ENCODE measurements at places on chromosomes 1 and 21.

DNA sequence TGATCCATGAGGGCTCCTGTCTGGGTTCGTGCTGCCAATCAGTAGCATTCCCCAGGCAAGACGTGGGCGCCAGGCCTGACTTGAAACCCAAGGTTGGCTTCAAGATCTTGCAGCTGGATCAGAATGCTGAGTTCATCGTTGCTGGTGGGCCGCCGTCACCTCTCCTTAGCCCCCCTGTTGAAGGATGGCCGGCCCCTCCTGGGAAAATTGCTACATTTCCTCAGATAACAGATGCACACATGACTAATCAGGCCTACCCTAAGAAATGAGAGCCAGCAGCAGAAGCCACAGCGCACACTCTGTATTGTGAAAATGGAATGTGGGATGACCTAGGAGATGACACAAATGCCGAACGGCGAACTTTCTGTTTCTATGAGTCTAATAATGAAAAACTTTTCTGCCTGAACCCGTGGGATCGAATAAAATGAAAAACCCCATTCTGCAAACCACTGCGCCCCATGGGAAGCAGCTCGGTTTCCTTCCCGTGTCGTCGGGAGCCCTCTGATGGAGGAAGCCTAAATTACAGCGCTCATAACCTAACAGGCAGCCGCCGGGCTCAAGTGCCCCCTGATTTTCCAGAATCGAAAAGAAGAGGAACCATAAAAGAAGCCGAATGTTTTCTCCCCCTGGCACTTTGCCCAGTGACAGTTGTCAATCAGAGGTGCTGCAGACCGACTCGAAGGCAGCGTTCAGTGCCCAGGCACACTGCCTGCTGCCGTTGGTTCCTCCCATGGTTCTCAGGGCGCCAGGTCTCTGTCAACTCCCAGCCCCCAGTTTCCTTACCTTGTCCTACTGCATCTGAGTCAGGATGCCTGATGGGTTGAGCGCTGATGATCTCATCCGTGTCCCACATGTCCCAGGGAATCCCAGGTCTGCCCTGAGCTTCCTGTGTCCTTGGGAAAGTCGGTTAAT, 38.2 kb upstream of the H6PD start:
- DNase-seq, result peak; percentile 77

- DNase-seq, result peak; percentile 17
Observed at GRCh38 chr21:45074048-45074817, at the start of gene ADARB1. Gene ADARB1 (plus strand): TSS chr21:45074580. CDS start chr21:45171657, 97,077 bp downstream.

DNA sequence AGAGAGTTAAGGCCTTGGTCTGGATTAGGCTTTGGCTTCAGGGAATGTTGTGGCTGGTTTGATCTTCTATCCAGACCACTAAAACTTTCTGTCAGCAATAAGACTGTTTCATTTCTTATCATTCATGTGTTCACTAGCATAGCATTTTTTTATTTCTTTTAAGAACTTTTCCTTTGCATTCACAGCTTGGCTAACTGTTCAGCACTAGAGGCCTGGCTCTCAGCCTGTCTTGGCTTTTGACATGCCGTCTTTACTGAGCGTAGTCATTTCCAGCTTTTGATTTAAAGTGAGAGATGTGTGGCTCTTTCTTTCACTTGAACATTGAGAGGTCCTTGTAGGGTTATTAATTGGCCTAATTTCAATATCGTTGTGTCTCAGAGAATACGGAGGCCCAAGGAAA, 62.5 kb downstream of the RNF220 start:
- DNase-seq, result no peak

GRCh38 chr21:8993943-8994639, 1527.3 kb upstream of the TPTE start:
- no peak for DNase-seq

DNA sequence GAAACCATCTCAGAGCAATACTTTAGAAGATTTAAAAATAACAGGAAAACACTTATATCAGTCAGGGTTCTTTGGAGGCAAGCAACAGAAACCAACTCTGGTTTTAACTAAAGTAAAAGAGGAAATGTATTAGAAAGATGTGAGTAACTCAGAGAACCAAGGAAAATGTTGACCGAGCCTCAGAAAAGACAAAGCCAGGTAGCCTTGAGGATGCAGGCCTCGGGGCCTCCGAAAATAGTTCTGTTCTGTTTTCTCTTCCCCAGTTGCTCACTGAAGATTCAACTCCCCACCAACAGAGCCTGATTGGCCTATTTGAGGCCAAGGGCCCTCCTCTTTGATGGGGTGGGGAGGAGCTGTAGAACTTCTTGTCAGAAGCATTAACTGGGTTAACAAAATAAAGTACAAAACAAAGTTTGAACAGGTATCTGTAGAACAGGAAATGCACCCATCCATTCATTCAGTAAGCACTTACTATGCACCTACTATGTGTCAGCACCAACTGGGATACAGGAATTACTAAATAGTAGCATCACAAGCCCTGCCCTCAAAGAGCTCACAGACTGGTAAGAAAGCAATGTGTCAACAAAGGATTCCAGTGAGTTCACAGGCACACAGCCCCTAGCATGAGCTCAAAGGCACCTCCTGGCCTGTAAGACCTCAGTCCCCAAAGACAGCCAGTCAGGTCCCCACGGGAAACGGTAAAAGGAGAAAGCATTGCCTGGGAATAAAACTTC, 12.6 kb downstream of the SLAMF8 start:
- DNase-seq, result no peak

DNA sequence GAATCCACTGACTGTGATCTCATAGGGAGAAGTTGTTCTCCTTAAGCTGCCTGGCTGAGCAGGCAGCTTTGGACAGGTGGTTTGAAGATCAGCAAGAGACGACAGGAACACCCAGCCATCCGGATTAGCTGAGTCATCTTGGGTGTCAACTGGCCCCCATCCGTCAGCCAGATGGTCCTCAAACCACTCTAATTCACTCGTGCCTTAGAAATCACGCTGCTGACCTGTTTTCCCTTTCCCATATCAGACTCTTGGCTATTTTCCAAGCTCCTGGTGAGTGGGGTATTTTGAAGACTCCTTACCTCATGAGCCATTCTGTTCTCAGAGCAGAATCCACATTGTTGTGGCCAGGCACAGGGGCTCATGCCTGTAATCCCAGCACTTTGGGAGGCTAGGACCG, 149.1 kb upstream of the L1TD1 start:
- no peak for DNase-seq

GRCh38 chr1:111934106-111934852, 55.2 kb downstream of the KCND3 start:
- DNase-seq, result no peak

GRCh38 chr1:29519788-29520110, 283.4 kb downstream of the PTPRU start:
- no peak for DNase-seq

- no peak for DNase-seq
Observed at GRCh38 chr1:24801176-24801575, 55.9 kb downstream of the CLIC4 start.

DNA sequence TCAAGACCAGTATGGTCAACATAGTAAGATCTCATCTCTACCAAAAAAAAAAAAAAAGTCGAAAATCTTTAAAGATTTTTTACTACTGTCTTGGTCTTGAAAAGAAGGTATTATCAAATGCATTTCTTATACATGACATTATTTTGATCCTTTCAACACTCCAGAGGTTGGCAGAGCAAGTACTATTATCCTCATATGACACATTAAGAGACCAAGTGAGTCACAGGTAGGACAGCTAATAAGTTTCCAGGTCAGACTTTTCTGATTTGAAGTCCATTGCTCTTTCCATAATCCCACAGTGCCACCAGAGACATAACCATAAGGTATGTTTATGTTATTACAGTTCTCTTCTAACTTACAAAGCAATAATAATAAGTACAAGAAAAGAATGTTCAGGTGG, 15.2 kb downstream of the DBT start:
- no peak for DNase-seq

GRCh38 chr1:162951553-162952315, 90.8 kb upstream of the CCDC190 start:
- no peak for DNase-seq

Data from NCI-H510A (cell line).